ENCODE measurements at places on chromosomes 4 and X. TPM values are rescaled to one million over a fixed set of nuclear protein-coding genes. Genes with fewer than 3 reads are reported as not detected.

CXCL6 gene
- total RNA-seq: 0.85 TPM

MAGEA9B gene
- total RNA-seq: not detected

- H3K27me3 ChIP-seq: peaks cover 12% of the 10 kb centered on the region
- no peaks in the 10 kb centered on the region for H3K36me3 ChIP-seq
- H3K27ac ChIP-seq: no peak overlapping the region
- DNase-seq: no peak
- H3K4me1 ChIP-seq: no peaks in the 10 kb centered on the region
- no peak overlapping the region for H3K4me3 ChIP-seq
Measured at GRCh38 chrX:152898442-152898841, 575 bp downstream of the ZNF185 start.

DNA sequence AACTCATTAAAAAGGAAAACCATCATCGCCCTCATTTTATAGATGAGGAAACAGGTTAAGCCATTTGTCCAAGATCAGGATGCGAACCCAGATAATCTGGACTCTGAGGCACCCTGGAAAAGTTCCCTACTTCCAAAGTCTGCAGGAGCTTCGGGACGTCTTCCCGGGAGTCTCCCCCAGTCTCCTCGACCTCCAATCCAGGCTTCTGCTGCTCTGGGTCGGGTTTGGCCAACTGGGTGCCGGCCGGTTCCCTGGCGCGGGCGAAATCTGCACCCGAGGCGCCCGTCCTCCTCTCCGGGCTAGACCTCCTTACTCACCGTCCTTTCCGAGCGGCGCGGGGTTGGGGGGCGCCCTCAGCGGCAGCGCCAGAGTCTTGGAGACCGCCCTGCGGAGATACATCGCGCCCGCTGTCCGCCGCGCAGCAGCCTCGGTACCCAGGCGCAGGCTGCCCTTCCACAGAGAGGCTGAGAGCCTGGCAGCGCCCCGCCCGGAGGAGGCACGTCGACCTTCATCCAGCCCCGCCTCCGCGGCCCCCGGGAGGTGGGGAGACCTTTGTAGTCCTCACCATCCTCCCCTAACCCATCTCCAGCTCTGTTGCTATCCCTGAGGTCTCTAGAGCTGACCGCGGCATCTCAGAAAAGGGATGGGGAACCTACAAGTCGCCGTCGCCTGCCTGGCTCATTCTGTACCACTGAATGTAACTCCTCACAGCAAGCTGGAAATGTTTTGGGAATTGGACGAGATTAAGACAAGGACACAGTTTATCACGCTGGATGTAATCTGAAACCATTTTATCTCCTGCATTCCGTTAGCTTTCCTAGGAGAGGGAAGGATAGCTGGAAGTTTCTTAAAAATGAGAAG is at the start of gene MGARP:
TSS of gene MGARP (minus strand) at position 466 of the 861 bp plus-strand sequence. CDS start at position 399, 67 bp downstream.
- peaks cover 15% of the 10 kb centered on the region for H3K4me1 ChIP-seq
- no peaks in the 10 kb centered on the region for H3K36me3 ChIP-seq
- H3K27ac ChIP-seq: no peak within 1 kb of the TSS

DNA sequence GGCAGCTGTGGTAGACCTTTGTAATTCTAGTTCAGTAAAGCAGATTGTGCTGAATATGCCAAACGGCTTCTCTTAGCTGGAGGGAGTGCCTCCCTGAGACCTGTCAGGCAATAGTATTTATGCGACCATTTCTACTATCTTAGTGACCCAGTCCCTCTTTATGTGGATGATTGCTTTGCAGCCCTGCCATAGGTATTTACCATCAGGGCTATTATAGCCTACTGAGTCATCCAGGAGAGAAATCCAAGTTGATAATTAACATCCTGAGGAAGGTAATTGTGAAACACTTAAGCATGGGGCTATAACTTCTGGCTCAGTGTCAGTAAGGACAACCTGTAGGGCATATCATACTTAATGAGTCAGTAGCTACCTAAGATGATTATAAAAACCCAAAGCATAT is 103.9 kb upstream of the MAOA start:
- no peak for DNase-seq
- no peaks in the 10 kb centered on the region for H3K4me1 ChIP-seq
- H3K36me3 ChIP-seq: no peaks in the 10 kb centered on the region
- no peak overlapping the region for H3K27ac ChIP-seq

GRCh38 chr4:138007572-138007971 is 234.6 kb downstream of the SLC7A11 start:
- H3K36me3 ChIP-seq: no peaks in the 10 kb centered on the region
- H3K4me3 ChIP-seq: no peak overlapping the region

GRCh38 chrX:103398421-103398864 is 22.1 kb downstream of the BEX3 start:
- no peaks in the 10 kb centered on the region for H3K27me3 ChIP-seq
- no peak overlapping the region for H3K4me3 ChIP-seq
- DNase-seq: no peak
- H3K27ac ChIP-seq: no peak overlapping the region
- no peaks in the 10 kb centered on the region for H3K4me1 ChIP-seq
